ENCODE measurements at places on chromosomes 5 and 9. TPM values are rescaled to one million over a fixed set of nuclear protein-coding genes. Genes with fewer than 3 reads are reported as not detected.

Gene PRUNE2
- 0.40 TPM for total RNA-seq

Gene SLC25A2
- total RNA-seq: 1.1 TPM

Gene WDR55
- 38.7 TPM for total RNA-seq

Gene GLDC
- 5.8 TPM for total RNA-seq

Gene FAM153A
- 0.54 TPM for total RNA-seq

Gene PFN3
- not detected for total RNA-seq

Gene SPINK6
- not detected for total RNA-seq

Gene MEIKIN
- not detected for total RNA-seq

Gene MRPS2
- total RNA-seq: 34.7 TPM

Gene N4BP3
- total RNA-seq: 0.99 TPM

Data from activated CD8-positive, alpha-beta memory T cell treated with anti-CD3 and anti-CD28 coated beads, Interleukin-2, amount 10 ng/mL, durations not matched to agents 7 days and 5 days (primary cell).